Fibroblast of lung (primary cell): ENCODE measurements at places on chromosomes 1 and 21.

GRCh38 chr1:119279456-119280381 lies 88.9 kb upstream of the HAO2 start:
- DNase-seq: peak; percentile 46

DNA sequence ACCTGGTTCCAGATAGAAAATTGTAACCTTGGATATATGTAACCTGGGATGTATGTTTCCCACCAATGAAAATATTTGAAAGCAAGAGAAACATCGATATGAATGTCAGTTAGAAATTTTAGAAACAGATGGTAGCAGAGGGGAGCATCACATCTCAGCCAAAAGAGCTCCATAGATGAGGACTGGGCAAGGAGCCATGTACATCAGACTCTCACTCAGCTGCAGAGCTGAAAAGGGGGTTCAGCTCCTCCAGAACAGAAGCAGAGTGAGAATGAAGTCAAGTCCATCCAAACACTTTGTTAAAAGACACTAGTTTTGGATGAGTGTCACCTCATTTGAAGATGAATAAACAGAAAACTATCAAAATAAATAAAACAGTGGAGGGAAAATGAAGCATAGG lies 202.4 kb downstream of the HMCN1 start:
- DNase-seq: no peak

DNA sequence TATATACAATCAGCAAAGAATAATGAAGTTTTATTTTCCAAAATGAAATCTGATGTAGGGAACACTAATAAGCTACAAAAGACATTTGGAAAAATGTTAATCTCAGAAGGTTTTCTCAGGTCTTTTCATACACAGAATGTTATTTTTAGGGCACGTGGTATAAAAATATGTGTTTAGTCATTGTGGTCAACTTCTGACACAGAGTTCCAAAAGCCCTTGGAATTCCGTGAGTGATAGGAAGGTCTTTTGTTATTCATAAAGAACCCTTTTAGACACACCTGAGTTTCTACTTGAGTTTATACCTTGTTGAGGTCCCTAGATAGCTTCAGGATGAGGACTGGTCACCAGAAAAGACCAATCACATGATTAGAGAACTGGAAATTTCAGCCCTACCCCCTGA lies 277.6 kb upstream of the NCAM2 start:
- peak; percentile 33 for DNase-seq

DNA sequence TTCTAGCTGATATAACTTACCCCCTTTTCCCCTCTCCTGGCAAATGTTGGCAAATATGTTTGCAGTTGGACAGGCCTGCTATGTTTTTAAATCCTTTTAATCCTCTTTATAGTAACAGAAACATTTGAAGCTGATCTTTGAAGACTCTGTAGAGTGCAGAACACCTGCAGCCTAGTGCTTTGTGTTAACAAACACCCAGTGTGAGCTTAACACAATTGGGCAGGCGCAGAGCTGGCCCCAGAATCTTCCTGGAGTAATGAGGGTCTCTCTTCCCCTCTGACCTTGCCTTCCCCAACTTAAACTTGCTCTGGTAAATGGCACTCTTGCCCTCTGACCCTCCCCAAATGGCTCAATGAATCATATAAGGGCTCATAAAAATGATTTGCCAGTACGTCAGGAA lies 247.9 kb upstream of the LYPLAL1 start:
- DNase-seq: no peak

DNA sequence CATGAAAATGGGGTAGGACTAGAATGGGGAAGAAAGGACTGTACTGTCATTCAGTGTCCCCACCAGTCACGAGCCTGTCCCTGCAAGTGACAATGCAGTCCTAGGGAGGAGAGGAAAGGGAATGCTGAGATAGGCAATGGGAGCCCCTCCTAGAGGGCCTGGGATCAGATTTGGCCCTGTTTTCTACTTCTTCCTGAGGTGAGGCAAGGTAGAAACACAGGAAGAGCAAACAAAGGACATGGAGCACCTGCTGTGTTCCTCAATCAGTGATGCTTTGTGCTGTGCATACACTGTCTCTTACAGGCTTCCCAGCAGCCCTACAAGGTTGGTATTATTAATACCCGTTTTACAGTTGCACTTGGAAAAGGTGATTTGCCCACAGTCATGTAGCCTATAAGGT lies 6.1 kb downstream of the FABP3 start:
- DNase-seq: no peak

GRCh38 chr21:35113064-35113463 lies 64.0 kb upstream of the RUNX1 start:
- peak; percentile 37 for DNase-seq

- no peak for DNase-seq
Observed at GRCh38 chr1:107707111-107707510, 257.9 kb downstream of the VAV3 start.

DNA sequence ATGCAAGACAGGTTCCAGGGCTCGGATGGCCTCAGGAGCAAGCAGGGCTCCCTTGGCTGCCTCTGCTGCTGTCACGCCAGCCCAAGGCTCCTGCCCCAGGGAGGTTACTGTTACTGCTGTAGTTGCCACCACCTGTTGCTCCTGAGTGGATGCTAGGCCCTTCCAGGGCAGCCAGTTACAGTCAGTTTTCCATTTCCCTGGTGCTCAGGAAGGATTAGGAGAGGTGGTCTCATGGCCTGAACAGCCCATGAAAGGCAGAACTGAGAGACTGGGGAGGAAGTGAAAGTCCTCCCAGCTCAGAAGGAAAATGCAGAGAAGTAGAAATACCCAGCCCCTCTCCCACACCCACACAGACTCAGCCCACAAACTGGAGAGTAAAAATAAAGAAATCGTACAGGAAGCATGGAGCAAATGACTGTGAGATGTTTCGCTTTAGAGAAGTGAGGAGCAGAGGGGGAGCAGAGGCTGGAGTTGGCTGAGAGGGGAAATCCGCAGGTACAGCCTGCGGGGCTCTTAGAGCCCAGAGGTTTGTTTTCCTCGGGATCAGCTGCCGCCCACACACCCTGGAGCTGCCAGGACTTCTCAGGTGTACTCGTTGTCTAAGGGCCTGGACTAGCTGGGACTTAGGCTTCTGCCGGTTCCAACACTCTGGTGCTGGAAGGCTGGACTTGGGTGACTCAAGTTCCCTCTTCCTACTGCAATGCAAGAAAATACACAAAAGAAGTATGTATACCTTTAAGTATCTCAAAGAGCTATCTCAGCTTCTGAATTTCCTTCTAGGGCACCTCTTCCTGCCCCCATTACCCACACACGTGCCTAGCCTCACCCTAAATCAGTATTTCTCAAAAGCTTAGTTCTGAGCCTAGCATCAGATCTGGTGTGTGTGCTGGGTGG lies 2.3 kb downstream of the IL6R start:
- no peak for DNase-seq

DNA sequence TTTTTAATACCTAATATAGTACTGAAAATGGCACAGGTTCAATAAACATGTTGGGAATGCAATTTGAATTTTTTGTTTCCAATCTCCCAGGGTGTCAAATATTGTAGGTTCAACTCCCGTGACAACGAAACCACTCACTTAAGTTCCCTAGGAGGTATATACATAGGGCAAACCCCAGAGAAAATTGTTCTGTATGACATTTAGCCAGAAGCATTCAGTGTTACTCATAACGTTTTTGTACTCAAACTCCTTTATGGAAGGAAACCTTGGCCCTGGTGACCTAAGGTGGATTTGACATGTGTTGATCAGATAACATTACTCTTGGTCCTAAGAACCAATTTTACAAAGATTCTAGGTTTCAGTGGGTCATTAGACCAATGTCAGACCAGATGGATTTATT lies 110.6 kb downstream of the USP25 start:
- DNase-seq: peak; percentile 18

- DNase-seq: peak; percentile 100
Observed at GRCh38 chr1:11281518-11282331, 8.7 kb downstream of the UBIAD1 start.

DNA sequence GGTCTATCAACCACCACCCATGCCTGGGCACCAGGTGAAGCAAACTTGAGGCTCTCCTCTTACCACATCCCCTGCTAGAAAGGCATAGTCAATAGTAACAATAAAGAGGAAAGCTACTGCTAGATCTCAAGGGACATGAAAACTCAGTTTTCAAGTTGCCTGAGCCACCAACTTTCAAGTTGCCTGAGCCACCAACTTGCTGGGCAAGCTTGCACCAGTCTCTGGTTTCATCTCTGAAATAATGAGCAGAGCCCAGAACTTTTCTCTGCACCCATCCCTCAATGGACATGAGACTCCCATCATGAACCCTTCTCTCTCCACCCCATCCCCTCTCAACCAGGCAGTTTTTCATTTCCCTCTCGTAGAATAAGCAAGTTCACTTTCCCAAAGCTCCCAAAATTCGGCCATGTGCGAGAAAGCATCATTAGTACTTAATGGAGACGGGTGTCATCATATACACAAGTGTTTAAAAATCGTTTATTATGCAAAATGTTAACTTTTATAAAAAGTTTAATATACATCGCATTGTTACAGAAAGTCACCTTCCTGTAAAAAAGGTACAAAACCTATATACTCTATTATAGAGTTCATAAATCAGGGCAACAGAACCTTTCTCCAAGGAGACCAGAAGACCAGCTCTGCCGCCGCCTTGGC lies 1.7 kb downstream of the ID3 start:
- no peak for DNase-seq

- DNase-seq: no peak
Observed at GRCh38 chr1:6854166-6854565, 68.9 kb downstream of the CAMTA1 start.

GRCh38 chr1:111505641-111506119 lies 2.2 kb upstream of the ADORA3 start:
- DNase-seq: no peak

DNA sequence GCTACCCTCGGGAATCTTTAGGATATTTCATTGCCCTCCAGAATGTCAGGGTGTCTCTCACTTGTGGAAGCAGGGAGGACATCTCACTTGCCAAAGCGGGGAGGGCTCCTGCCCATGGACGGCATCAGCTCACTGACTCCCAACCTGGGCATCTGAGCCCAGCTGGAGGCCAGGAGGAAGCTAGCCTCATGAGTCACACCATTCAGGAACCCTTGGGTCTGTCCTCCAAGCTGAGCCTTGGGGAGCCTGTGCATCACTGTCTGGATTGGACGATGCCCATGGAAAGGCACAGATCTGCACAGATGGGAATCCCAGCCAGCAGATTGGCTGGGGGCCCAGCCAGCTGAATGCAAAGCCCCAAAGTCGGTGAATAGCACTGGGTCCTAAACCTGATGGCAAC lies 25.2 kb downstream of the WNT3A start:
- DNase-seq: no peak

- DNase-seq: peak; percentile 94
Observed at GRCh38 chr21:38831526-38832467, 26.1 kb downstream of the ETS2 start.

GRCh38 chr1:217311766-217312165 lies 319.1 kb downstream of the GPATCH2 start:
- DNase-seq: no peak

DNA sequence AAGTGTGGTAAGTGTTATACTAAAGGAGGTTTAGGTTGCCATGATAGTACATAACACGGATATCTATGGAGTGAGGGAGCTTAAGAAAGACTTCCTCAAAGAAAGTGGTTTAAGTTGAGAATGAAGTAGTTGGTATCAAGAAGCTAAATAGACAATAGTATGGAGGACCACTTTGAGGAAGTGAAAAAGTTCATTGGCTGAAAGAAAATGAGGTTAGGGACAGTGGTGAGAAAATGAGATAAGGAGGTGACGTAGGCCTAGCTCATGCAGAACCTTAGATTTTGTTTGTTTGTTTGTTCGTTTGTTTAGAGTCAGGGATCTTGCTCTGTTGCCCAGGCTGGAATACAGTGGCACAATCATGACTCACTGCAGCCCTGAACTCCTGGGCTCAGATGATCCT lies 72.2 kb upstream of the PPIH start:
- no peak for DNase-seq

DNA sequence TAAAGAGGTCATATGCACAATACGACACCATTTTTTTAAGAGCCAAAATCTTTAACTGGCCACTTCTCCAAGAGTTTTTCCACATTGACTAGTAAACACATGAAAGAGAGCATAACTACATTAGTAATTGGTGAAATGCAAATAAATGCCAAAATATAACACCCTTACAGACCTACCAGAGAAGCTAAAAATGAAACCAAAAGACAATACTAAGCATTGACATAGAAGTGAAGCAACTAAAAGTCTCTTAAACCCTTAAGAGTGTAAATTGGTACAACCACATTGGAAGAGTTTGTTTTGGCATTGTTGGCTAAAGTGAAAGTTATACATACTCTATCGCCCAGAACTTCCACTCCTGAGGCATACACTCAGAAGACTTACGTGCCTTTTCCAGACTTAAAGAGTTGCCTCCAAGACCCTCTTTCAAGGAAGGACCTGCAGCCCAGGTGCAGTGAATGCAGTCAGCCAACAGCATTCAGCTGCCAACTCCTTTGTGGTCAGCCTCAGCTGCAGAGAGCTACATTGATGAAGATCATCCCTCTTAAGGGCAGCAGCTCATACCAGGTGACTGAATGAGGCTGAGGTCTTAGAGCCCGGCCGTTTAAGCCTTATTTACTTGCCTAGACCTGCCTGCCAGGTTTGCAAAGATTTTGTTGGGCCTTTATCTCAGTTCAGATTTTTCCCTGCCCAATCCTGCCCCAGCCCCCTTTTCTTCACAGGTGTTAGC lies 839.1 kb upstream of the ADGRL2 start:
- DNase-seq: no peak

GRCh38 chr1:117146575-117147340 lies 25.2 kb upstream of the TRIM45 start:
- peak; percentile 97 for DNase-seq

- no peak for DNase-seq
Observed at GRCh38 chr1:165860065-165860464, 32.7 kb downstream of the UCK2 start.

- peak; percentile 17 for DNase-seq
Observed at GRCh38 chr1:52328615-52329014, 37.4 kb downstream of the CC2D1B start.

DNA sequence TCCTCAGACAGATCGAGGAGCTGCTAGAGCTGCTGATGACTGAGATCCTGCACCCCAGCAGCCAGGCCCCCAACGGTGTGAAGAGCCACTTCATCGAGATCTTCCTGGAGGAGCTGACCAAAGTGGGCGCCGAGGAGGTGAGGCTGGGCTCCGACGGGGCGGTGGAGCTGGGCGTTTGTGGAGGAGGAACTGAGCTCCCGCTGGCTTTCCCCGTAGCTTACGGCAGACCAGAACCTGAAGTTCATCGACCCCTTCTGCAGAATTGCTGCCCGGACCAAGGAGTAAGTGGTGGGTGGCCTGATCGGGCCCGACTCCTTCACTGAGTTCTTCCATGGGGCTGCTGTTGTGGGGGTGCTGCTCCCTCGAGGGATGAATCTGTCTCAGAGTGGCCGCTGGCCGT lies 8.0 kb downstream of the RRP1 start:
- DNase-seq: no peak

DNA sequence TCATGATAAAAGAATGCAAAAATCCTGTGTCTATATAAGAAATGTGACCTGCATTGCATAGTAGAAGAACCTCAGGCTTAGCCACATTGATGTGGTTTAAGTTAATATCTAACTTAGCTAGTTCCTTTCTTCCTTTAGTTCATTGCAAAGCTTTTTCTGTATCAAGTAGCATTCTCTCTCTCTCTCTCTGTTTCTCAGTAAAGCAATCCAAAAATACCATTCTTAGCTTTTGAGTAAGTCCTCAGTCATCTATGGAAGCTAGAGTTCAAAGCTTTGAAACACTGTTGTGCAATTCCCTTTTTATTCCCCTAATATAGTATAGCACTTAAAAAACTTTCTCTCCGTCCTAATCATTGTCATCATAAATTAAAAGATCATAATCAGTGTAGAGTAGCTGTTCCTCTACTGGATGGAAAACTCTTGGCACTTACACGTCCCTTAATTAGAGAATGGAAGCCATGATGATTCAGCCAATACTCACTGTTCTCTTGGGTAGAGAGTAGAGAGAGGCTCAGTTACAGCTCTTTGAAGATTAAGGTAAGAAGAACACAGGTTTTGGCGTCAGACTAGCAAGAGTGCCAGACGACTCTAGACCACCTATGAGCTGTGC lies 350.3 kb upstream of the LYPLAL1 start:
- peak; percentile 98 for DNase-seq
